ENCODE measurements at places on chromosomes 2 and 18.

DNA sequence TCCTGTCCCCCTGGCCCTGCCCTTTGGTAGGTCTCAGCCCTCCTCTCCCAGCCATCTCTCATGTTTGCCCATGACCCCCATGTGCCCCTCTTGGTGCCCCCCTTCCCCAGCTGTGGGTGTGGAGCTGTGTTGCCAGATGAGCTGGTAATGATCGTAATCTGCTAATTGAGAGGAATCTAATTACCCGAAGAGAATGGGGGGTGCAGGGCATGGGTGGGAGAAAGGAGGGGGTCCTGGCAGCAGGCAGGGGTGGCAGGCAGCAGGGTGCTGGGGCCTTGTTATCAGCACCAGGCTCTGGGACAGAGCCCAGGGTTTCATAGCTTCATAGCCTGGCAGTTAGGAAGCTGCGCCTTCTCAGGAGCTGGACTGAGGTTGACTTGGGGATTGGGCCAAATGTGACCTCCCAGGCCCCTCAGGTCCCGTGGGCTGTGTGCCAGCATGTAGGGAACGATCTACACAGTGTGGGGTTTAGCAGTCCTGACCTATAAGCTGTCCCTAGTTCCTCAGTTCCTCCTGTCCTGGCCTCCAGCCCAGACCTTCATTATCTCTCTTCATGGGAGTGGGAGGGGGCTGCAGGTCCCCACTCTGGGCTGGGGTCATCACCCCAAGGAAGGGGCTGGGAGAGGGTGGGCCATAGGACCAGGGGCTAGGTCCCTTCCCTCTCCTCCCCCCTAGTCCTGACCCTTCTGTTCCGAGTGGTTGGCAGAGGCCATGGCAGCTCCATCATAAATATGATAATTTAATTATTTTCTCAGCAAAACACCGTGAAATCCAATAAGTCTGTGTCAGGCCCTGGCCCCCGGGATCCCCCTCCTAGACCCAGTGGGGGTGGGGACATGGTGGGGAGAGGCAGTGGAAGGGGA lies 6.5 kb upstream of the ASIC4 start:
- DNase-seq: no peak

DNA sequence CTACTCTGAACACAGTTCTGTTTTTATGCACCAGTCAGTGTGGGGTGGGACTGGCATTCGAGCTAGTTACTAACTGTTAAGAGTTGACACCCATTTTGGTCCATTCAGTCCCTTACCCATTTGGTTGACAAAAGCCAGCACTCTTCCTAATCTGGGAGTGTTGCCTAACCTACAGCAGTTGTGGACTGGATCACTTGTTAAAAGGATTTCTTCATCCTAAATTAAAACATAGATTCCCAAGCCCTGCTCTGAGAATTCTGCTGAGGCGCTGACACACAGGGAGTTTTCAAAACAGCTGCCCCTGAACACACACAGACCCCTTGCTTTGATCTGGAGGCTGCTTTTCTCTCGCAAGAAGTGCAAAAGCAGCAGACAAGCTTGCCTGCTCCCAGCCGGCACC lies 6.4 kb downstream of the TIMM21 start:
- no peak for DNase-seq

GRCh38 chr2:130352237-130352636 lies 3.6 kb upstream of the PTPN18 start:
- DNase-seq: no peak

GRCh38 chr2:55620123-55620779 lies 2.8 kb upstream of the PPP4R3B start:
- DNase-seq: peak; percentile 17

GRCh38 chr2:180938451-180938850 lies 42.0 kb upstream of the UBE2E3 start:
- DNase-seq: no peak

GRCh38 chr18:11808001-11808855 lies 43.0 kb upstream of the CHMP1B start:
- no peak for DNase-seq

DNA sequence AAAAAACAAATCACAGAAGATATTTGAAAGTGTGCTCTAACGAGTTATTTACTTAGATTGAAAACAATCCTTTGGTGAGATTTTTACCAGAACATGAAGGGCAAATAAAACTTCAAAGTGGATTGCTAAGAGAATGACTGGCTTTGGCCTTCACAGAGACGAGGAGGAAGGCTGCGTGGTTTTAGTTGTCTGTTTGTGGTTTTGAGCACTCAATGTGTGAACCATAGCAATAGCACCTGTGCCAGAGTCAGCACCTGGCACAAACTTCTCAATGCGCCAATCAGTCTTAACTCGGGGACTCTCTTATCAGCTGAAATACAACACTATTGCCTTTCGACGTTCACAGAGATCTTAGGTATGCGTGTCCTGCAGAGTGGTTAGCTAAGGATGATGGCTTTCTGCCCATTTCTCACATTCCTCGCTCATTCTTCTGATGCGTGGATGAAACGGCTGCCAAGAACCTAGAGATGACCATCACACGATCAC lies 70.0 kb downstream of the MBP start:
- DNase-seq: no peak

DNA sequence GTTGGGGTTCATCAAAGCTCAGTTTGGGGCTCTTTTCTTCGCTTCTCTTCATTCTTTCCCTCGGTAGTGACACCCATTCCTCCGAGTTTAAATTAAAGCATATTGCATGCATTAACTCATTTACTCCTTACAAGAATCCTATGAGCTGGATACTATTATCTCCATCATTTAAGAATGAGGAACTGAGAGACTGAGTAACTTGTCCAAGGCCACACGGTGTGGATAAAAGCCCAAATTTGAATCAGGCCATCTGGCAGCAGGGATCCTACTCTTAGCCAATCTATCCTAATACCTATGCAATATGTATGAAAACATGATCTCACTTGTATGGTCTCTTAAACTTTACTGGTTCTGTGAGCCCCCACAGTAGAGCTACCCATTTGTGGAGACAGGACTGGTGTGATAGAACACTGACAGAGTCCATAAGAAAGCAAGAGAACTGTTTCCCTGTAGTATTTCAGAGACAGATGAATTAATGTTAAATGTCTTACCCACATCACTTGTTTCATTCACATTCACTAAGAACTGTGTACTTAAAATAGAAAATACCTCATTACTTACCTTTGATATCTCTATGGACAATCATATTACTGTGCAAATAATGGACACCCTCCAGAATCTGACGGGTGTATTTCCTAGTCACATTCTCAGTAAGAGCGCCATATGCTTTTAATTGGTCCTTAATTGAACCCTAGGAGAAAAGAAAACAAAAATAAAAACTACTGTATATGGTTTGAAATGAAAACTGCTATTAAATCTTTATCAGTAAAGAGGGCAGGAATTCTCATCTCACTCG lies 20.4 kb upstream of the ERCC3 start:
- no peak for DNase-seq

- DNase-seq: no peak
Measured at GRCh38 chr2:124480958-124481357, 455.9 kb downstream of the CNTNAP5 start.

DNA sequence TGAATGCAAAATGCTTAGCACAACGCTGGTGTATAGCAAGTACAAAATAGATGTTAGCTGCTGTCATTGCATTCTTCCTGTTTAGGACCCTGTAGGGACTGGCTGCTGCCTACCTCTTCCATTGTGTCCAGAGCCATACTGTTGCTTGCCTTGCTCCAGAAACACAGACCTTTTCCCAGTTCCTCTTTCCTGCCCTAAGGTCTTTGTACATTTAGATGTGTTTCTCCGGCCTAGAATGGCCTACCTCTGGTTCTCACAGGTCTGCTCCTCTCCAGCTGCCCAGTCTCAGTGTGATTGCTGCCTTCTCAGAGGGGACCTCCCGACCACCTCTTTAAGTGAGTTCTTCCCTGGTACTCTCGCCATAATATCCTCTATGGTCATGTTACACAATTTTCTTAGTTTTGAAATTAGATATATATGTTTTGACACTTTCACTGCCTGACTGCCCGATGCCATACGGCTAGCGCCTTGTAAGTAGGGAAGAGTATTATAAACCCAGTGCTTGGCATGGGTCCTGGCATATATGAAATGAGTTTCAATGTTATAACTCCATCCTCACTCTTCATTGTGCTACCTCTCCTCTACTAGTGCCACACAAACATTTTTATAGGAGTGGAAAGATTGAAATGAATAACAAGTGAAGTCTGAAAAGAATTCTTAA lies 48.3 kb downstream of the RFTN2 start:
- no peak for DNase-seq

DNA sequence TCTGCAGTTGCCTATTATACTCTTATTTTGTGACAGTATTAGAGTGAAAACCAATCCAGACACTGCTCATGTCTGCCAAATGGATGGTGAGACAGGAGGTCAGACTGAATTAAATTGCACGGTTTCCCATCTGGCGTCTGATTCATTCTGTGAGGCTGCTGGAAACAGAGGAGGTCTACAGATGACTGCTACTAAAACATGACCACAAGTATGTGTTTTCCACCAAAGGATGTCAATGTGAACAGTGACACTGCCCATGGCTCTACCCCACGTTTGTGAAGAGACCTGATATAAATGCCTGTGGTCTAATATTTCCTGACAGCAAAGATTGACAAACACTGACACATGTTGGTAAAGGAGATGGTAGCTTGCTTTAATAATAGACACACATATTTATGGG lies 104.3 kb upstream of the ST6GAL2 start:
- DNase-seq: peak; percentile 87

DNA sequence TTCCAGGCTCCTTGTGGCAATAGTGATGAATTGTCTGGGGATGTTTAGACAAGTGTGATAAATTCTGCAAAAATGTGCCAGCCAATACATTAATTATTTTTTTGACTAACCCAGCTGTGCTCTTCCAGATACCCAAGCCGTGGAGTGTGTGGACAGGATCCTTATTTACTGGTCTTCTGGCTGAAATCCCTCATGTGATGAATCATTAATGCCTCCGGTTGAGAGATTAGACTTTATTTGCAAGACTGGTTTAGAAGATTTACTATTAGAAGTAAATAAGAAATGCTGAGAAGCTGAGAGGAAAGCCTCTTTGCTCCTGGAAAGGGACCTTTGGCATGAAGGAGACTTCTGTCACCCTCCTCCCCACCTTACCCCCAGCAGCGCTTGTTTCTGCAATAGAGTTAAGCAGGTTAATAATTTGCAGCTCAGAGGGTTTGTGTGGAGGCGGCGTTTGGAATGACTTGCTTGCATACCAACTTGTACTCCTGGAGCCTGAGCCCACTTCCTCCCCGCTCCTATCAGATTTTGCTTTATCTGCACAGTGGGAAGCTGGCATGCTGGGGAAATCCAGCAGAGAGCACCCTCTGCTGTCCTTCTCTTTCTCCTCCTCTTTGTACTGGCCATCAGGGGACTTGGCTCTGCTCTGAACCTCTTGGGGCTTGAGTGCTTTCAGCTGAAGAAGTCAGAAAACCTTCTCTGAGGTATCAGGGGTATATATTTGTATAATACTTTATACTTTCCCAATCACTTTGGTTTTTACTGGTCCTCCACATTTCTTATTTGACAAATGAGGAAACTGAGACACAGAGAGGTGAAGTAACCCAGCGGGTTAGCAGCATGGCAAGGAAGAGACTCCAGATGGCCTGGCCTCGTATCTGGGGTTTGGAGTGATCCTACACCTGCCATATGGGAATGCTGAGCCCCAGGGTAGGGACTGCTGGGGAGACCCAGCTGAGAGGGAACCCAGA lies 16.3 kb downstream of the SLC3A1 start:
- no peak for DNase-seq

DNA sequence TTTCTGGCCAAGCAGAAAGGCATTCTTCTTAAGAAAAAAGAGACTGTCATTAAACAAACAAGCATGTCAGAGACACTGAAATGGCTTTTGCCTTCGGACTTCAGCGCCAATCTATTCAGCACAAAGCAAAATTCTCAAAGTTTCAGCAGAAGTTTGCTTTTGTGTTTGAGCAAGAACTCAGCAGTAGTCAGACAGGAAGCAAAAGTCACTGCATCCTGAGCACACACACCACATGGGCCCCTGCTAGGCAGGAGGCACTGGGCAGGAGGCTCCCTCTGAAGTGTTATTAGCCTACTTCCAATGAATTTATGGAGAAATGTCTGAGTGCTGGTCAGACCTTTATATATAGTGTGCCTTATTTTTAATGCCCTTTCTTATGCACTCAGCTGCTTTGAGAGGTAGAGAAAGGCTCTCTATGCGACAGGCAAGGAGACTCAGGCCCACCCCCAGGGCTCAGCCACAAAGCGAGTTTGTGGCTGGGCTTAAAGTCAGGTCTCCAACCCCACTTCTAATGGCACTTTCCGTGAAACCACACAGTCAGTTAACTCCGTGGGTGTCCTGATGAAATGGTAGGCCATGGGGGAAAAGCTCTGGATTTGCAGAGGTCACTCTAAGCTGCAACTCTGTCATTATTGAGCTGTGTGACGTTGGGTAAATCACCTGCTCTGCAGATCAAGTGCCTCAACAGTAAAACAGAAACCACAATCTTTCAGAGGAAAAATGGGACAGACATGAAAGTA lies 161.0 kb upstream of the TMEM200C start:
- no peak for DNase-seq

DNA sequence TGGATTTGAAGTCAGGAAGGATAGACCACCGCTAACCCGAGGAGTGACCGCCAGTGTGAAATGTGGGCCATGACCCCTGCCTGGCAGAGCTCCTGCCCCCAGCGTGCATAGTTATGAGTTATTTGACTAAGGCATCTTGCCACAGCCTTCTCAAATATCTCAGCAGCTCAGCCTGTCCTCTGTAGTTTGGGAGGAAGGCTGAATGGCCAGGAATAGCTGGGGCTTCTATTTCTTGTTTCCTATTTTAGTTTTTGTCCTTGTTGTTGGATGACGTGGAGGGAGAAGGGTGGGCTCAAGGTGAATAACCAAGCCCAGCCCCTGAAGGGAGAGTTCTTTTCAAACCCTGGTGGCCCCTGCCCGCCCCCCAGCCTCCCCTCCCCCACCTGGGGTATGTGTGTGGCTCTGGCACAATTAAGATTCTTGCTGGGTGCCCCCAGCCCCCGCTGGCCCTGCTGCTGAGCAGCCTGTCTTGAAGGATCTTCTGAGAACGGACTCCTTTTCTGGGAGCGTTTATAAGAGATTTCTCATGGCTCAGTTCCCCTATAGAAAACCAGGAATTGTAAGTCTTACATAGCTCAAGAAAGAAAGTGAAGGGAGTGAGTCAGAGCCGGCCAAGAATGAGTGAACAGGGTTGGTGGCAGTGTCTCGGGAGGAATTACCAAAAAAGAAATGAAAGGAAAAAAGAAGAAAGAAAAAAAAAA lies 157.4 kb downstream of the GLI2 start:
- DNase-seq: no peak

DNA sequence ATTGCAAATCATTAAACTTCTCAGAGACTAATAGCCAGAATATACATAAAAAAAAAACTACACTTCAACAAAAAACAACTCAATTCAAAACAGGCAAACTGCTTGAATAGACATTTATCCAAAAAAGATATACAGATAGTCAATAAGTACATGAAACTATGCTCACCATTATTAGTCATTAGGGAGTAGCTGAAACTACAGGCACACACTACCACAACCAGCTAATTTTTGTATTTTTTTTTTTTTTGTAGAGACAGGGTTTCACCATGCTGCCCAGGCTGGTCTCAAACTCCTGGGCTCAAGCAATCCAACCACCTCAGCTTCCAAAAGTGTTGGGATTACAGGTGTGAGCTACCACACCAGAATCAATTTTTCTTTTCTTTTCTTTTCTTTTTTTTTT lies 16.9 kb downstream of the RPRD1A start:
- DNase-seq: no peak

Measured in NCI-H1694 treated with DMSO at 0.1 percent for 48 hours (cell line).